ENCODE measurements at places on chromosomes 13 and 19.

- no peak for DNase-seq
Observed at GRCh38 chr19:4278419-4279266, at the start of gene SHD. Gene SHD, plus strand, starts transcription at chr19:4279266. Its CDS starts 798 bp downstream, at chr19:4280064.

GRCh38 chr19:15195371-15196334 lies 5.1 kb downstream of the NOTCH3 start:
- DNase-seq: no peak

GRCh38 chr13:21970172-21970571 lies 299.3 kb downstream of the FGF9 start:
- no peak for DNase-seq

DNA sequence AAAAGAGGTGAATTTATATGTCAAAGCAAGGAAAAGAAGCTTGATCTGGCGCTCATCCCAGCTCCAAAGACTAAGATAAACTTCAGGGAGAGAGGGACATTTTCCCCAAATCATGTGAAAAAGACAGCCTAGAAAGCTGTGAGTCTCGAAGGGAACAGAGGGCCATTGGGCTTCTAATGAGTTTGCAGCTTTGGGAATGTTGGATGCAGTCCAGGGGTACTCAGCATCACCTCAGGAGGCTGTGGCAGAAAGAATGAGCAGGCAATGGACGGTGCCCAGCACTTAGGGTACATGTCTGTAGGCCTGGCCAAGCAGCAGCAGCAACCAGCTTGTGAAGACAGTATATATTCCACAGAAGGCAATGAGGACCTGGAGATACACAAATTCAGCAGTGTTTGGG lies 25.7 kb upstream of the WASF3 start:
- no peak for DNase-seq

GRCh38 chr19:38358071-38358470 lies 16.3 kb upstream of the PSMD8 start:
- DNase-seq: no peak

DNA sequence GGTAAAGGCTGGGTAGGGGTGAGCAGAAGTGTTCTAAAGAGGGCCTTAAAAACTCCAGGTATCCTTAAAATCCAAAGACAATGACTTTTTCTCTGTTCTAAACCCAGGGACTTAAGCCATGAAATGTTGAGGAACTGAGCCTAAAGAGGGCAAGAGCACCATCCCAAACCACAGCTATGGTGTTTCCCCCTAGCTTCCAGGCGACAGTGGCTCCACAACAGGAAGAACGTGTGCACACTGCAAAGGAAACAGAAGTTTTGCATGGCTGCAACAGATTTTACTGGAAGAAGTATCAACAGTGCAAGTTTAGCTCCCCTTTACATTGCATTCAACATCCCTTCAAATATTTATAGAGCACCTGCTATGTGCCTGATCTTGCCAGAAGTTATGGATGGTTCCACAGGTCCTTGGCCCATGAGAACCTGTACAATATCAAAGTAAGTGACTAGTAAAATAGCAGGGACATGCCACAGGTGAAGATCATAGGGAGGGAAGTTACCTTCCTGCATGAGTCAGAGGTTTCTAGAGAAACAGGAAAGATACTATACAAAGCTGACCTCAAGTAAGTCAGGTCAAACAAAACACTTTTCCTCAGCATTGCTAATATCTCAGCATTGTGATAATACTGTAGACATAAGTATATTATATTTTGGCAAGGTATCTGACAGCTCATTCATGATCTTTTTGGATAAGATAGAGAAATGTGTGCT lies 8.4 kb upstream of the KCTD12 start:
- no peak for DNase-seq

DNA sequence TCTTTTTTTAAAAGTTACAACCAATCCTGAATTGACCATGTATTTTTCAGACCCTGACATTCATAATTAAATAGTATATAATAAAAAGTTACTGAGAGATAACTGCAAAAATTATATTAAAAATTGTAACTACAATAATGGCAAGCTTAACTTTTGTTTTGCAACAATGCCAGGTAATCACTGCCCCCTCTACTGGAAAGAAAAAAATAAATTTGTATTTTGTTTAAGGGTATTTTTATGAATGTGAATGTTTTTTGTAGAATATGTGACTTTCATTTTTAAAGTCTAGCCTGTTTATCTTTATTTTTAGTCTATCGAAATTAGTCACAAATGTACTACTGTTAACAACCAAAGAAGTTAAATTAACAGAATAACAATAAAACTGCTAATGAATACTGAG lies 21.7 kb downstream of the MRPS31 start:
- no peak for DNase-seq

GRCh38 chr13:83153848-83154247 lies 728.4 kb downstream of the SLITRK1 start:
- DNase-seq: no peak

DNA sequence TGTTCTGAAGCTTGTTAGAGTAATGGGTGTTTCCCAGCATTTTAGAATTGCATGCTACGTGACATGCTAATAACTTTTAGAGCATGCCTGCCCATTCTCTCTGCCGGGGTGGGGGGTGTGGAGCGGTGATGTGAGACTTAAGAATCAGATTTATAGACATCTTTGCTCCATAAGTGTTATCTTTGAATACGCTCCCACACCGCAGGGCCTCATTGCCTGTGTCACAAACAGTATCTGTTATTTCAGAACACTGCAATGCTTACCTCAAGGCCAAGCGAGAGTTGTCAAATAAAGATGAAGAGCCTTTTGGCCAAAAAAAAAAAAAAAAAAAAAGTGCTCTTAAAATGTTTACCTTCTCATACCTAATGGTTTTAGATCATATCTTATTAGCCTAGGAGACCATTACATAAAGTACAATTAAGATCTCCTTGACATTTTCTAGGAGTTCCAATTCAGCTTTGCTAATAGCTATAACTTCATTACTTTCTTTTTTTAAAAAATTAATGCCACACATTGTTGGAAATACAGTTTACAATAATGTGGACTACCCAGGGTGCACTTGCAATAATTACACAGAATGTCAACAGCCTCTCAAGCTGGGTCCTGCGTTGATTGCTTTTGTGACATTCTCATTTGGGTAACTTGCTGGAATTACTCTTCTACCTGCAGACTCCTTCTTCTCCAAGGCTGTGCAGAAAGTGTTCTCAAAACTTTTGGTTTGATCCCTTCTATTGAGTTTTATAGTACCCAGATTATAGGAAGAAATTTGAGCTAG lies 525.3 kb downstream of the KLF12 start:
- DNase-seq: no peak

GRCh38 chr19:58338825-58339558 lies 12.2 kb downstream of the ZSCAN22 start:
- DNase-seq: no peak

GRCh38 chr19:12918253-12918652 lies 840 bp downstream of the SYCE2 start:
- DNase-seq: no peak

DNA sequence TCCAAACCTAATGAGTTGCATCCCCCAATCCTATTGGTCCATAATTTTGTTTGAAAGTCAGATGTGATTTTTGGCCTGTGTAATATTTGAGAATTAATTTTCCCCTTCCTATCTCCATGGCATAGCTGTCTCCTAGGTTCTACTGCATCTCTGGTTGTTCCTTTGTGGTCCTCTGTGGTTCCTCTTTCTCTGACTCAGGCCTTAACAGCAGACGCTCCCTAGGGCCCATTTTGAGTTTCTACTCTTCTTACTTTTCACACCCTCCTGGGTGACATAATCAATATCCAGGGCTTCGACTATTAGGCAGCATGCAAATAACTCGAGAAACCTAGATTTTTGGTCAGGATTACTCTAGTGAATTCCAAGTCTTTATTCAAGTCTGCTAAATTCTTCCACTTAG lies 160.7 kb downstream of the RFC3 start:
- no peak for DNase-seq

DNA sequence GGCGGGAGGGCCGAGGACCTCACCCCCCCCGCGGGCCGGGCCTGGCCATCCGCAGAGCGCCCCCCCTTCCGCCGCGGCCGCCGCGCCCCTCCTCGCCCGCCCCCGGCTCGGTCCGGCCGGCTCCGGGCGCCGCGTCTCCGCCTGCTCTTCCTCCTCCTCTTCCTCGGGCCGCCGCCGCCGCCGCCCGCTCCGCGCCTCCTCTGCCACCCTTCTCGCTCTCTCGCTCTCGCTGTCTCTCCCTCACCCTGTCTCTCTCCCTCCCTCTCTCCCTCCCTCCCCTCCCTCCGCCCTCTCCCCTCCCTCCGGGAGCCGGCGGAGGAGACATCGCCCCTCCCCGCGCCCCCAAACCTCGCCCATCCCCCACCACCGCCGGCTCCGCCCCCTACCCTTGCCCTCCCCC lies at the start of gene SHANK1:
Gene SHANK1, minus strand, starts transcription at position 237 of the 400 bp plus-strand sequence. CDS start 2,883 bp downstream, outside the sequence.
- no peak for DNase-seq

GRCh38 chr13:44592216-44592847 lies 16.2 kb upstream of the TSC22D1 start:
- no peak for DNase-seq

DNA sequence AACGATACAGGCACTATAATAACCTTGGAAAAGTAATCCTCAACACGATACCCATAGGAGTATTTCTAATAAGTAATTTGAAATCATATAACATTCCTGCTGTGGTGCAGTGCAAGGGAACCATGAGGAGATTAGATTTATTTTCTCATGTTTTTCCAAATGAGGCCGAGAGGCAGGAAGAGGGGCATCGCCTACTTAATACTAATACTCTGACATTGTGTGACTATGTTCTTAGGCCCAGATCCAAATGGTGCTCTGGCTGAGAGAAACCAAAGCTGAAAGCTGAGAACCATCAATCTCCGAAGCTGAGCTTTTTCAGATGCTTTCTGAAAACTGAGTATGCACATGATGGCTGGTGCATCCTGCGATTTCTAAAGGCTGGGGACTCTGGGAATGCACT lies 248.0 kb upstream of the MAB21L1 start:
- no peak for DNase-seq

DNA sequence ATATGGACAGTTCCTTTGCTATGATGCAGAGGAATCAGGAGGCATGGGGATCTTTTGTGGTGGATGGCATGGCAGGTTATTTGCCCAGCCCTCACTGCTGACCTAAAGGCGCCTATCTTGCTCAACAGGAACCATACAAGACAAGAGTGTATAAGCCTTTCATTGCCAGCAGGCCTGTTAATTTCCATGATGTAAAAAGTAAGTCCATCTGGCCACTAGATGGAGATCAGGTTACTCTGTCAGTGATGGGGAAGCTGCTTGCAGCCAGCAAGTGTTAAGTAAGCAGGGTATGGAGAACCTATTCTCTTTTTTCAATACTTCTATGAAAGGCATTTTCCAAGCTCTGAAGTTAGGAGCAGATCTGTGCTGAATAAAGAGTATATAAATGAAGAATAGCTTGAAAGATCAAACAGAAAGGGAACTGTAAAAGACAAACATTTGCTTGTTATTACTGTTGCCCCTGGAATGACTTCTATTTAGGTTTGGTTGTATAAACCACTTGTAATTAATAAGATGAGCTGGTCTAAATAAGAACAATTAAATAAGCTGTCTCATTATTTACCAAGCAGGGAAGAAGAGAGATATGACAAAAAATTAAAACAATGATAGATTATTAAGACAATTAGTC lies 210.9 kb downstream of the RGCC start:
- no peak for DNase-seq

GRCh38 chr13:45892513-45892912 lies 41.0 kb upstream of the SIAH3 start:
- no peak for DNase-seq

GRCh38 chr13:46097015-46097414 lies 7.8 kb downstream of the CPB2 start:
- DNase-seq: no peak

- DNase-seq: no peak
Observed at GRCh38 chr13:43026262-43026661, 2.9 kb downstream of the DNAJC15 start.

- DNase-seq: no peak
Observed at GRCh38 chr13:43368003-43368402, 344.6 kb downstream of the DNAJC15 start.

- DNase-seq: no peak
Observed at GRCh38 chr19:5128936-5129389, 160.1 kb downstream of the KDM4B start.

- DNase-seq: no peak
Observed at GRCh38 chr19:6663236-6664201, 6.4 kb downstream of the TNFSF14 start.

- no peak for DNase-seq
Observed at GRCh38 chr13:85659493-85659892, 139.7 kb downstream of the SLITRK6 start.

DNA sequence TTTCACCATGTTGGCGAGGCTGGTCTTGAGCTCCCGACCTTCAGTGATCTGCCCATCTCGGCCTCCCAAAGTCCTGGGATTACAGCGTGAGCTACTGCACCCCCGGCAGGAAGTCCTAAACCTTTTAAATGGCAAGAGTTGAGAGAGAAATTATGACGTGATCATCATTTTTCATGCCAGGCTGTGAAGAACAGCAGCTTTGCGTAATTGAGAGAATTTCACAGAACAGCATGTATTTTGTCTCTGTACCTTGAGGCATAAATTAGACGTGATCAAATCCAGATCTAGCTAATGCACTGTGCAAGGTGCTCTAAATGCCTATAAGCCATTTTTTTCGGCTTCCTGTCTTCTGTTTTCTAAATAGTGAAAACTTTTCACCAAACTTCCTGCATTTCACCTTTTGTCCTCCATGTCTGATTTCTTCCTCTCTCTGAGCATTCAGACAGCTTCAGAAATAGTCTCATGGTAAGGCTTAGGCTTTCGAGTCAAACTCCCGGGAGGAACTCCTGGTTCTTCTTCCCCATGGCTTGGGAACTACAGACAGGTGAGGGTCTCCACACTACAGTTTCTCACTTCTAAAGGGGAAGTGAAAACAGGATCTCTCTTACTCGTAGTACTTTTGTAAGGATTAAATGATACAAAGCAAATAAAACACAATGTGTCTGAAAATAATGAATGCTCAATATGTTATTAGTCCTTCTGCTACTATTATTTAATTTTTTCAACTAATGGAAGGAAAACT lies 51.0 kb downstream of the WDFY2 start:
- no peak for DNase-seq

- no peak for DNase-seq
Observed at GRCh38 chr13:58994077-58994476, 1169.7 kb downstream of the DIAPH3 start.

GRCh38 chr13:68727165-68727564 lies 1380.5 kb upstream of the ATXN8OS start:
- no peak for DNase-seq

Data from stimulated activated CD8-positive, alpha-beta memory T cell treated with anti-CD3 and anti-CD28 coated beads, Interleukin-15, amount 100 ng/mL, for 24 hours (primary cell).